Activated effector memory CD4-positive, alpha-beta T cell treated with anti-CD3 and anti-CD28 coated beads, Interleukin-2, amount 50 U/mL, for 16 hours (primary cell): ENCODE measurements at places on chromosomes 6 and 20.

GRCh38 chr20:635893-636338, 17.1 kb downstream of the SRXN1 start:
- no peak for DNase-seq

DNA sequence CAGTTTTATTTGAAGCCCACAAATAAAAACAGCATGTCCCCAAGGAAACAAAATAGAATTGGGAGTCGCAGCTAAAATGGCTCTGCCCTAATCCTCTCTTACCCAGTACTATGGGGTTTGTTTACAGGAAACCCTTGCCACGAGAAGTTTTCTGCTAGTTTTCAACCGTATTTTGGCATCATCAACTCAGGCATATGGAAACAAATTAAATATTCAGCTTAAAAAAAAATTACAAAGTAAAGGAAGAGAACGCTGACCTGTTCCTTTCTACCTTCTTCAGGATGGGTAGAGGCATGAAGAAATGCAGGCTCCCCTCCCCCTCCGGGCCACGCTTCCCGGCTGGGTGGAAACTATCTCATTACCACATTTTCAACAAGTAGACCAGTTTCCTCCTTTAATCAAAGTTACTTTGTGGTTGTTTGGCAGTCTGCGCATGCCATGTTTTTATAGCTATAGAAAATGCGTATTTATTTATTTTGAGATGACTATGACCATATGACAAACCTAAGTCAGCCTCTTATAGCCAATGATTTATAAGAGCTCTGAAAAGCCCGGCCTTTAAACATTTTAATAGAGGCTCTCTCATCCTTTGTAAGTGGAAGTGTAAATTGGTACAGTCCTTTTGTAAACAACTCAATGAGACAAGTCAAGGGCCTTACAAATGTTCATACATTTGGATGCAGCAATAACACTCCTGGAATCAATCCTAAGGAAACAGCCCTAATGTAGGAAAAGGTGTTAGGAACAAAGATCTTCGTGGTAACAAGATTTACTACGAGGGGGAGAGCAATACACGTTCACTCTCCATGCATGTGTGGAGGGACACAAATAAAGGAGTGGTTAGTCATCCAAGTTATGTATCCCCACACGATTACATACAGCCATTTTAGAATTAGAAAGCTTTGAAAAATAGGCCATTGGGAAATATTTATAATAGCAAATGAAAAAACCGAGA, 16.1 kb upstream of the ZNF217 start:
- peak; percentile 86 for DNase-seq

DNA sequence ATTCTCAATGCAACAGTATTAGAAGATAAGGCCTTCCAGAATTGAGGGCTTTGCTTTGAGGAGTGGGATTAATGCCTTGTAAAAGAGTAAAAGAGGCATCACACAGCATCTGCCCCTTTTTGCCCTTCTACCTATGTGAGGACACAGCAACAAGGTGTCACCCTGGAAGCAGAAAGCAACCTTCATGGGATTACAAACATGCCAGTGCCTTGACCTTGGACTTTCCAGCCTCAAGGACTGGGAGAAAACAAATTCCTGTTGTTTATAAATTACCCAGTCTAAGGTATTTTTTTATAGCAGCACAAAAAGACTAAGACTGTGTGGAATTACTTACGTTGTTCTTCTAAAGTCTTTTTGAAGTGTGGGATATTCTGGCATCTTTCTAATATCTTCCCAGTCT, 150.0 kb upstream of the SLC22A16 start:
- no peak for DNase-seq

DNA sequence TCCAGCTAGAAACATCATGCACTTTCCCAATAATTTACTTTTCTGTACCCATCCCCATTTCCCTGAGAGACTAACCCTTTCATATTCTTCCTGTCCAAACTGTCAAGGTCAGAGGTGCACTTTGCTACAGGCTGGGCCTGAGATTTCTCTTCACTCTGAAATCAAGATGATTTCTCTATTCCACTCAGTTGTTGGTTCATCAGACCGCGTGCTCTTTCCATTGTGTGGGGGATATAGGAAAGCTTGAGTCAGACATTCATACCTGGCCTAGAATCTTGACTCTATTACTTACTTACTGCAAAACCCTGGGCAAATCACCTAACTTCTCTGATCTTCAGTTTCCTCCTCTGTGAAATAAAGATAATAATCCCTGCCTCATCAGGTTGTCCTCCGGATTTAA, 4.7 kb upstream of the ZDHHC14 start:
- no peak for DNase-seq

- DNase-seq: peak; percentile 49
Measured at GRCh38 chr6:168165373-168165772, 86.4 kb upstream of the FRMD1 start.

- DNase-seq: no peak
Measured at GRCh38 chr6:106167096-106167814, 81.1 kb downstream of the PRDM1 start.

DNA sequence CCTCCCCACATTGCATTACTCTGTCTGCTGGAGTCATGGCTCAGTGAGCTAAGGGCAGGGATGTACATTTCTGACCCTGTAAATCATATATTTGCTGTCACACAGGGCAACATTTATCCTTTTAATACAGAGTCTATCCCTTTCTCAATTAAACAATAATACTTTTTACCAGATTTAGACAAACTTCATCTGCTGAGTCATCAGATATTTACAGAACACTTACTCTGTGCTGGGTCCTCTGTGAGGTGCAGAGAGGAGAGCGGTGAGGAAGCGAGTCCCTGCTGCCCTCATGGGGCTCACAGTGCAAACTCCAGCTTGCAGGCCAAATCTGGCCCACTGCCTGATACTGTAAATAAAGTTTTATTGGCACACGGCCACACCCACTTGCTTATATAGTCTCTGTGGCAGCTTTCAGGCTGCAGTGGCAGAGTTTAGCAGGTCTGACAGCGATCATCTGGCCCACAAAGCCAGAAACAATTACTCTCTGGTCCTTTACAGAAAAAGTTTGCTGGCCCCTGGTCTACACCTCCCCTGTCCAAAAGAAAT, 144.5 kb downstream of the CDH26 start:
- no peak for DNase-seq

GRCh38 chr20:49831770-49832631, 19.4 kb downstream of the SLC9A8 start:
- DNase-seq: no peak

- DNase-seq: no peak
Measured at GRCh38 chr20:58459058-58459750, 56.0 kb downstream of the APCDD1L start.

GRCh38 chr20:54510541-54511129, 35.2 kb downstream of the DOK5 start:
- no peak for DNase-seq

GRCh38 chr20:35021063-35021462, 65.4 kb downstream of the MYH7B start:
- DNase-seq: no peak

- DNase-seq: no peak
Measured at GRCh38 chr6:111769365-111770152, 103.7 kb downstream of the FYN start.

GRCh38 chr6:133805876-133806275, 83.0 kb upstream of the TCF21 start:
- no peak for DNase-seq

DNA sequence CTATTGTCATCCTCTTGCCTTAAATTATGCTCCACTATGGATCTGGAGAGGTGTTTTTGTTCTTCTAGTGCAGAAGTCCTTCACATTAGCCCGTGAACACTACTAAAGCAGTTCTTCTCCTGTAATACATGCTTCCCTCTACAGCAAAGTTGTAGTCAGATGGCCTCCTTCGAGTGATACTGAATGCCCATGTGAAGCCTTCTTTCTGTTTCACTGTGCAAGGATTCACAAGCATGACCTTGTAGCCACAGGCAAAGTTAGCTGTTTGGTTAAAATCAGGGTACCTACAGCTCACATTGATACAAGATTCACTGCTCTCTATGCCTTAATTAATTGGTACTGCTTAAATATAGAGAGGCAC, 47.6 kb downstream of the ARHGAP18 start:
- DNase-seq: no peak

DNA sequence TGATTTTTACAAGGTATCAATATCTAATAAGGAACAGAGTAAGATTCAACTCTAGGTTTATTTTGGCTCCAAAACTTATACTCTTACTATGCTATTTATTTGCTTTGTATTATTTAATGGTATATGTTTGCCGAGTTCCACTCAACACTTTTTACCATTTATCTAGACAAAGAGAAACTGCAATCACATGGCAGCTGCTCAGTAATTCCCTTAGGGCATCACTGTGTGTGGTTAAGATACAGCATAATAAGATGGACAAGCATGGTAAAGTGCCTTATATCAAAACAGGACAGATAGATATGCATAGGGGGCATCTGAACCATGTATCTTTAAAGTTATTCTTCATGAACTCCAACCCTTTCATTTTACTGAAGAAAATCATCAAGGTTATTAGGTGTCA, 483.0 kb upstream of the ID4 start:
- no peak for DNase-seq

DNA sequence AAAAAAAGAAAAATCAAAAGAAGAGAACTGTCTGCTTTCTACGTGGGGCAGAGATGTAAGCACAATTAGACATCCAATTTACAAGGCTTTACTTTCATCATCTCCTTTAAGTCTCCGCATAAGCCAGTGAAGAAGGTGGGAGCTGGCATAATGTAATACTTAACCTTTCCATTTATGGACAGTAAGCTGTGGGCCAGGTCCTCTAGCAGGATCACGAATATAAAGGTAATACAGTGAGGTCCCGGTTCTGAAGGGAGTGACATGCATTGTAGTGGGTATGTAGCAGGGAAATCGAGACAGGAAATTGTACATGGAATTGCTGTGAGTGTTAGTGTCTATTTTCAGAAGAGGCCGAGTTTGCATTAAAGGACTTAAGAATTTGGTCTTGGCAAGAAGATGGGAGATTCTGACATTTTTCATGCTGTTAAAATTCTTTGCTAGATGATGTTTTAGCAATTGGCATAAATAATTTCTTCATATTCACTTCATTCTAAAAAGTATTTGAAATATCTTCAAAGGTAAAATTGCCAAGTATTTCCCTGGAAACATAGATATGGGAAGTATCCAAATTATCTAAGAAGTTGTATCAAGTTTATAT, 20.4 kb upstream of the POPDC3 start:
- DNase-seq: no peak

DNA sequence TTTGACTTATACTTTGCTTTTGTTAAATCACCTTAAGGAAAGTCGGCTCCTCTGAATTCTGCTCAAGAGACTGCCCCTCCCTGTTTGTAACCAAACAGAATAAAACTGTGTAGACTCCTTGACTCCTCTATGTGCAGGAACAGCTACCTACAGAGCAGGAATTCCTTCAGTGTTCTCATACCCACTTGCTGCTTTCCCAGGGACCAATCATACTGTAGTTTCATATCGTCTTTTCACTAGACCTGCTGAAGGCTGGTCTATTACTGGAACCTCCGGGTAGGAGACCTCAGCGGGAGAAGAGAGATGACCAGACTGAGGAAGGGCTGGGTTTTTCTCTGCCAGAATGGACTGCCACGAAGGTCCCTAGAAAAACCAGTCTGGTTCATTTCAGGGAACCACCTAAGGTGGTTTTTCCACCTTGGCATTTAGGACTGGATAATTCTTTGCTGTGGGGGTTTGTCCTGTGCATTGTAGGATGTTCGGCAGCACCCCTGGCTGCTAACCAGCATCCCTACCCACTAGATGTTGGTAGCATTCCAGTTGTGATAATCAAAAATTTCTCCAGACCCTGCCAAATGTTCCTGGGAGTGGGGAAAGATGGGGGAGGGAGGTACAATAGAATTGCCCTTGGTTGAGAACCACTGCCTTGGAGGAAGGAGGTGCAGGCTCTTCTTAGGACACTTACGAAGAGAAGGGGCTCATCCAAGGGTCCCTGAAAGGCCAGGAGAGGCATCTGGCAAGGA, 80.5 kb downstream of the DNAAF9 start:
- DNase-seq: no peak

GRCh38 chr6:158772172-158772571, 47.0 kb downstream of the EZR start:
- DNase-seq: peak; percentile 62

GRCh38 chr6:170288091-170288631, 2.7 kb downstream of the DLL1 start:
- DNase-seq: no peak

DNA sequence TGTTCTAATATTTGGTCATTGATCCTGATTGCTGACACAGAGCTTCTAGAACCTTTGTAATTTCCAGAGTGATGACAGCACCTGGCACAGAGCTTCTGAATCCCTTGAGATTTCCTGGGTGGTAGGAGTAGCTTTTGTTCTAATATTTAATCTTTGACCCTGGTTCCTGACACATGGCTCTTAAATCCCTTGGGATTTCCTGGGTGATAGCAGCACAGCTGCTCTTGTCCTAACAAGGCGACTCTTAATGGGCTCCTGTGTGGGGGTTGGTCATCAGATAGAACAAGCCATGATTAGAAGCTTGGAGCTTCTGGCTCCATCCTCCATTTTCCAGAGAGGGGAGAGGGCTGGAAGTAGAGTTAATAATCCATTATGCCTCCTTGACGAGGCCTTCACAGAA, 18.4 kb downstream of the GMPR start:
- DNase-seq: no peak

GRCh38 chr6:82085701-82086100, 161.8 kb downstream of the IBTK start:
- no peak for DNase-seq

DNA sequence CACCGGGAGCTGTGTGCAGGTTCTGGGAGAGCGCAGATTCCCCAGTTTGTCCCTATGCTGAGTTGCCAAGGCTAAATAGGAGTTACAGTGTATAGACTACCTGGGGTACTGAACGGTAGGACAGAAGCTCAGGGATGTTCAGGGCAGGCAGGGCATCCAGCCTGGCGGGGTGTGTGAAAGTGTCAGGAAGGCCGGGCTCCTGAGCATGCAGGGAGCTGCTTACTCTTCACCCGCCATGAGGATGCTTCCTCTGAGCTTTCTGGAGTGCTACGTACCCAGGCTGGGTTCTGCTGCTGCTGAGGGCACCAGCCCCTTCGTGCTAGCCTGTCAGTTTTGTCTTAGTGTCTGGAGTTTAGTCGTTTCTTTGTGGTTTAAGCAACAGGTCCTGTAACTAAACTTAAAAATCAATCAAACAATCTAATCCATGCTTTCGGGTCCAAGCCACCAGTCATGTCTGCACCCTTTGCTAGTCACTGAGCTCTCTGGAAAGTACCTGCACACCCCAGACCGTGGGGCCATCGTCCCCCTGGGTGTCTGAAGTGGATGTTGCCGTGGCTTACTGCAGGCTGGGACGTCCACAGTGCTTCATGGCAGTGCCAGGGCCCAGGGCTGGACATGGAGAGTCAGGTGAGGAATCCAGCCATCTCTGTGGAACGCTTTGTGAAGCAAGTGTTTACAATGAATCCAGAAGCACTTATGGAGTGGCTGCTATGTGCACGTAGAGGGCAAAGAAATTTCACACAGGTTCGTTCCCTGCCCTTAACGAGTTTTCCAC, 220.3 kb upstream of the SNX9 start:
- DNase-seq: no peak

GRCh38 chr20:61805781-61806180, 259.9 kb downstream of the TAF4 start:
- no peak for DNase-seq
